ENCODE measurements at places on chromosomes 7 and 10.

GRCh38 chr7:87129848-87130247 is 22.4 kb upstream of the DMTF1 start:
- no peak for DNase-seq

GRCh38 chr10:97740613-97741012 is 3.7 kb downstream of the ZFYVE27 start:
- DNase-seq: no peak

- no peak for DNase-seq
Measured at GRCh38 chr10:103545366-103545765, 51.9 kb downstream of the NEURL1 start.

DNA sequence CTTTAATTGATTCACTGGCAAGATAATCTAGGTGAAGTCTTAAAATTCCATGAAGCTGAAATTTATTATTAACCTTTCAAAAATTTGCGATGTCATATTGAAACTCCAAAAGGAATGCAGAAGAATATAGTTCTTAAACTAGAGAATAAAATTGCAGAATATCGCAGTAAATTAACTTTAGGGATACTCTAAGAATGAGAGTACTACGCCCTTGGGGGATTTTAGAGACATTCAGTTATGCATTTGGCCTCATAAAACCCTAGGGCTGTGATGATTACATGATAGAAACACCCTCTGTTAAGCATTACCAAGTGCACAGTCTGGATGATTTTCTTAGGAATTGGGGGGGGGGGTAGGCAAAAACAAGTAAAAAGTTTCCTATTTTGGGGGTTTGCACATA is 3.7 kb downstream of the WNT2 start:
- DNase-seq: no peak

- no peak for DNase-seq
Measured at GRCh38 chr10:88038268-88038667, 174.8 kb downstream of the PTEN start.

DNA sequence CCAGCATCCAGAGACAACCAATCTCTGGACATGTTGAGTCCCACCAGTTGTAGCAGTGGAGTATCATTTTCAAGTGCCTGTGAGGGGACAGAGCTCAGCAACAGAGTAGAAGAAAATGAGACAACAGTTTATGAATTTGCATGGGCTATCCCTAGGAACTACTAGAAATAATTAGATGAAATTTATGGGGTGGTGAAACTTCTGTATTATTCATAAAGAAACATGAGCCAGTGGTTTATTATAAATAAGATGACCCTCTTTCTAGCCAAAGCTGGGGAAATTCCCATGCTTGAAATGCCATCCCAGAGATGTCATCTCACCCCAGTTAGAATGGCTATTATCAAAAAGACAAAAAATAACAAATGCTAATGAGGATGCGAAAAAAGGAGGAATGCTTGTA is 55.1 kb upstream of the ITGB8 start:
- no peak for DNase-seq

- no peak for DNase-seq
Measured at GRCh38 chr7:128030654-128031611, at the start of gene LRRC4. TSS of gene LRRC4 (minus strand) at chr7:128031437. CDS start at chr7:128030640, 797 bp downstream.

DNA sequence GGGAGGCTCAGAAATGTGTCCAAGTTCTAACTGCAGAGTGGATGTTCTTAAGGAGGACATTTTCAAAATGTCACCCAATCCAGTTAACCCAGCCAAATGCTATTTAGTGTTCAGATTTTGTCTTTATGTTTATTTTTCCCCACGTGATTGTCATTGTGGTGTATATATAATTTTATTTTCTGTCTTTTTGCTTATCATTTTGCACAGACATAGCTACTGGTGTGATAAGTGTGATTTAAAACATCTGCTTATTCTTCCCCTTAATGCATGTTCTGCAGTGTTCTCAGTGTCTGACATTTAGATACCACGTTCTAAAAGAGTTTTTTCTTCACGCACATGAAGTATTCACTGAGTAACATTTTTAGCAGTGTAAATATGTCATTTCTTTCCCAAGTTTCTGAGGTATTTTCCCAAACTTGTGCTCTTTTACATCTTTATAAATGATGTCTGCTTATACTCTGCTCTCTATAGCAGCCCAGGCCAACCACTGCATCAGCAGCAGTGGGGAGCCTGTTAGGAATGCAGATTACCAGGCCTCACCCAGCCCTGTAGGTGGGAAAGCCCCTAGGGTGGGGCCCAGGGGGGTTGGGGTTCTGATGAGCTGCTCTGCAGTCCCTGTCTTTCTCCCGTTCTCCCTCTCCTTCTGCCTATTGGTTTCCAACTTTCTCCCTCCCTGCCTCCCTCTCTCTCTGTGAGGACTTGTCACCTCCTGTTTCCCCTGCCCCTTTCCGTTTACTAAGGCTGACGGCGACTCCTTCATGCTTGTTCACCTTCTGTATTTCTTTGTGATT is 20.8 kb downstream of the ADCY1 start:
- no peak for DNase-seq

DNA sequence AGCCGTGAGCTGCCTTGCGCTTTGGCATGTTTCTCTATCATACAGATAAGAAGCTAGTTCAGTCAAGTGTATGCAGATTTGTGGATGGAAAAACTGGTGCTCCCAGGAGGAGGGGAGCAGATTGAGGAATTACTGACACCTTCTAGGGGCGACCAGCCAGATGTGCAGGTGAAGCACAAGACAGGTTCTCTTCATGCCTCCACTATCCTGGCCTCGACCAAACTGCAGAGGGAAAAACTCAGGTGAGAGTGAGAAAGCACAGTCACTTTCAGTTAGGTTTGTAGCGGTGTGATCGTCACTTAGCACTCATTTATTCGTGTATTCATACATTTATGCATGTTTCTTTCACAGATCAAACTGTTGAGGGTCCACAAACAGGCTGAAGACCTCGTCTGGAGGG is 600 bp upstream of the DBNL start:
- no peak for DNase-seq

- no peak for DNase-seq
Measured at GRCh38 chr10:94334857-94335256, 27.9 kb downstream of the NOC3L start.

GRCh38 chr10:7545261-7545660 is 121.5 kb downstream of the ITIH5 start:
- DNase-seq: no peak

DNA sequence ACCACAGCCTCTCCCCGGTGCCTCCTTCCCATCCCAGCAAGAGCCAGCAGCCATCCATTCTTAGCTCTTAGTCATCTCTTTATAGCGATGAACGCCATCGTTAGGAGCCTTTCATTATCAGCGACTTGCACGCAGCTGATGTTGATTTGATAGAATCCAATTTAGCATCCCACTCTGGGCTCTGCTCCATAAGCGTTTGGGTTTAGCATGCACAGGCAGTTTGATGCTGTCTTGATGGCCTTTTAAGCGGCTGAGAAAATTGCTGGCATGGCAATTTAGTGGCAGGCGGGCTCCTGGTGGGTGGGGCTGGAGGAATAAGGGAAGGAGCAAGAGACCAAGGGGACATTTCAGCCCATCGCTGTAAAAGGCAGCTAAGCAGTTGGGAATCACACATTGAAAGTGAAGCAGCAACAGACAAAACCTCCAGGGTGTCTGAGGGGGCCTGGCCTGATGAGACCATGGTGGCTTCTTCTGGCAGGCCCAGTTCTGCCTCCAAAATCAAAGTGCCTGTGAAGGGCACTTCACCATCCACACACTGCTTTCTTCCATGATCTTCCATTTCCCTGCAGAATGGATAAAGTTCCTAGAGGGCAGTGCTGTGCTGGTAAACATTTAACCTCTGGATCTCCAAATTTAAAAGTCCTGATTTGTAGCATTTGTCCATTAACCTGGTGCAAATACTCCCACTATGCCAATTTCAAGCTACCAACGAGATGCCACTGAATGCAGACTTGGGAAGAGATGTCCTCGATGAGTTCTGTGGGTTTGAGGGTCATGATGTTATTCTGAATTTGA is 107.8 kb upstream of the PLXNA4 start:
- no peak for DNase-seq

GRCh38 chr10:31604096-31604495 is 285.1 kb downstream of the ZEB1 start:
- DNase-seq: no peak

GRCh38 chr10:88642963-88643362 is 21.3 kb upstream of the LIPF start:
- no peak for DNase-seq

- DNase-seq: no peak
Measured at GRCh38 chr7:2736411-2736914, 48.5 kb downstream of the AMZ1 start.

DNA sequence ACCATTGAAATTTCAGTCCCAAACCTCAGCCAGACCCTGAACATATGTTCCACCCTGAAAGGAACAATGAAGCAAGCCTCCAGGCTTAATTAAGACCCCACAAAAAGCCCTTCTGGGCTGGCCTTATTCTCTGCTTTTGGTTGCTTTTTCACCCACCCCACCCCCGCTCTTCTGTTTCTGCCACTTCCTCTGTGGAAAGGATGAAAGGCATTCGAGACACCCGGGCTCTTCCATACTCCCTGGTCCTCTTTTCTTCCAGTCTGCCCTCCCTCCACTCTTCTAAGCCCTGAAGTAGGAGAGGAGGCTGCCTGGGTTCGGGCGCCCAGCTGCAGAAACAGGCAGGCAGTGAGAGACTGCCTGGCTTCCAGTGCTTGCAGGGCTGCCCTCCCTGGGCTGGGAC is 9.4 kb upstream of the FAM241B start:
- no peak for DNase-seq

DNA sequence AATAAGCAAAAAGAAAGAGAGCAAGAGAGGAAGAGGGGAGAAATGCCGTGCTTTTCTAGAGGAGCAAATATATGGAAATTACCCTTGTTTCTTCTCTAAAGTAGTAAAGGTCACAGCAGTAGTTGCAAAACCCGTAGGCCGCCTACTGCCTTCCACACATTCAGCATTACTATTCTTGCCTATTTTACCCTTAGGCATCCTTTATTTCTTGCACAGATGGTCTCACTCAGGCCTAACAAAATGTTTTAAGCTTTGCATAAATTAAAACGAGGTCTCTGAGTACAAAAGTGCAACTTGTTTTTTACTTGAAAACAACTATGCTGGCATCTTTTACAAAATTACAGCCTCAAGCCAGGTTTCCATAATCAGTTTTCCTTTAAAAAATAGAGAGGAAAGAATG is 644.6 kb downstream of the AUTS2 start:
- no peak for DNase-seq

- DNase-seq: no peak
Measured at GRCh38 chr7:66076462-66077329, 1.1 kb downstream of the ASL start.

DNA sequence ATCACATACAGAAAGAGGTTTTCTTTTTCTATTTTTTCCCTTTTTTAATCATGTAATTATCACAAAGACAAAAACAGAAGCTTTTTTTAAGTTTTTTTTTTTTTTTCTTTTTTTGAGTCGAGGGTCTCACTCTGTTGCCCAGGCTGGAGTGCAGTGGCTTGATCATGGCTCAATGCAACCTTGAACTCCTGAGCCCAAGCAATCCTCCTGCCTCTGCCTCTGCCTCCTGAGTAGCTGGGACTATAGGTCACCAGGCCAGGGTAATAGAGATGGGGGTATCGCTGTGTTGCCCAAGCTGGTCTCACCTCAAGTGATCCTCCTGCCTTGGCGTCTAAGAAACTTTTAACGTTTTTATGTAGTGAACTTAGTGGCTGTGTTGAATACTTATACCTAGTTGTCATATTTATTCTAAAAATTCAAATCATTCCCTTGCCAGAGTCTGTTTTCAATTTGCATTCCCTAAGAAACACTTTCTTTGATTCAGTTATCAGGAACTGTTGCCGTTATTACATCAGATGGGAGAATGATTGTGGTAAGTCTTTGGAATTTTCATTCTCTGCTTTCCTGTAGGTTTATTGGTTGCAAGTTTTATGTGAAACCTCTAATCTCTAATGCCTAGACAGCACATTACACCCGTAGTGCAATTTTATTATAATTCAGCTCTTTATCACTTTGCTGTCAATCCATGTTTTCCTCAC is 1.3 kb downstream of the LSM8 start:
- DNase-seq: no peak

DNA sequence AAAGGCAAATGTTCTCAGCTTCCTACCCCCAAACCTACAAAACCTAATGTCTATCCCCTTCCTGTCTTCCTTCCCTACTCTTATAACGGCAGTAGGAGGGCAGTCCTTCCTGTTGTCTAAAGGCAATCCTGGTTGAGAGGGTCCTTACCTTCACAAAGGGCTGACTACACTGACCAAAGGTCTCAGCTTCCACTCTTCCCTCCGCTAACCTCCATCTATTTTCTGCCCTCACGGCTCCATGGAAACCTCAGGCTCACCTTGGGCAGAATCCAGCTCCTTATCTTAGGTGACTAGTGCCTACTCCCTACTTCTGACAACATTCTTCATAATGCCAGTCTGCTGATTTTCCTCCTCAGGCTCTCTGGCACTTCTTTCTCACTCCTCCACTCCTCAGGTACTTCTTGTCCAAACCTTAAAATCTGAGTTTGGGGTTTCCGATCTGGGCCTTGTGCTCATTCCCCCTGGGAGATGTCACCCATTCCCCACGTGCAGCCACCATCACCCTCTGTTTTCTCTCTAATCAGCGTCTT is 542 bp downstream of the FBXL13 start:
- DNase-seq: no peak

DNA sequence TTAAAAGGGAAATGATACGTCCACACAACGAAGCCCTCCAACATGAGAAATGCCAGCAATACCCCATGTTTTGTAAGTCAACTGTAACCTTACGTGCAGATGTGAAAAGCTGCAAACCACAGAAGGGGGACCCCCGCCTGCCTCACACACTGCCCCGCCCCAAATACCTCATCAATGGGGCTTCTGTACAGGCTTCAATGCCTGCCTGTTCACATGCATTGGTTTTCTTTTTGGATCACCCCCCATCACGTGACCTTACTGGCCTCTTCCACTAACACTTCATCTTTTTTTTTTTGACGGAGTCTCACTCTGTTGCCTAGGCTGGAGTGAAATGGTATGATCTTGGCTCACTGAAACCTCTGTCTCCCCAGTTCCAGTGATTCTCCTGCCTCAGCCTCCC is 224.0 kb downstream of the TNS3 start:
- DNase-seq: no peak

GRCh38 chr7:12315049-12315448 is 88.6 kb downstream of the VWDE start:
- no peak for DNase-seq

DNA sequence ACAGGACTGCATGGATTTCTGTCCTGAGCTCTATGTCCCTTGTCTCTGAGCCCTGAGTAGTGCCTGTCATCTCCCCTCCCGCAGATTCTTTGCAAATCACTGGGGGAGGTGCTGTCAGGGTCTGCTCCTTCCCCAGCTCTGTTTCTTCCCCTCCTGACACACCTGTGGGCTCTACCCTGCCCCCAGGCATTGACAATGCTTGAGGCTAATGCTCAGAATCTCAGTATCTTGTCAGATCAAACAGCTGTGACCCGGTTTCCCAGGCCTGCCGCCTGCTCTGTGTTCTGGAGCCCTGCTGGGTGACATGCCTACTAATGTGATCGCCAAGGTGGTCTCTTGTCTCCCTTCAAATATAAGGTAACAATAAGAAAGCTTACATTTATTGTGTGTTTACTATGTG is 209.0 kb downstream of the POU6F2 start:
- no peak for DNase-seq

GRCh38 chr7:1220977-1221745 is 11.5 kb upstream of the UNCX start:
- no peak for DNase-seq

All from stimulated activated CD4-positive, alpha-beta T cell treated with anti-CD3 and anti-CD28 coated beads, Interleukin-12 subunit alpha, Interleukin-12 subunit beta, amount 100 ng/mL, for 24 hours (primary cell).